HuH-7 (cell line): ENCODE measurements at places on chromosomes 7 and 10.

GRCh38 chr10:97914837-97915211 lies 65.2 kb downstream of the GOLGA7B start:
- DNase-seq = peak; percentile 79

DNA sequence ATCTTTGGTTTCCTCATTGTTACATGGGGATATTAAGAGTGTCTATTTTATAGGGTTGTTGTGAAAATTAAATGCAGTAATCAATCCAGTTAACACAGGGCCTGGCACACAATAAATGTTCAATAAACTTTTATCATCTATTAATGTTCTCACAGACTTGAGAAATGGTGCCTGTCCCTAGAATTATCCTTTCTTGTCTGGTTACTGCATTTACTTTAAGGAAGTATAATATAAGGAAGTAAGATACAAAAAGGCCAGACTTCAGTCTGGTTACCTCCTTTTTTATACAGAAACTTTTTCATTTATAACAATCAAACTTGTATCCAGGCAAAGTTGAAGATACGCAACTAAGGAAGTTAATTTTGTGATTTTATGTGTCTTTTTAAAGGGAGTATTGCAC lies 117.0 kb downstream of the LHFPL3 start:
- DNase-seq = no peak

GRCh38 chr7:96040250-96040772 lies 268.0 kb downstream of the DYNC1I1 start:
- DNase-seq = no peak

DNA sequence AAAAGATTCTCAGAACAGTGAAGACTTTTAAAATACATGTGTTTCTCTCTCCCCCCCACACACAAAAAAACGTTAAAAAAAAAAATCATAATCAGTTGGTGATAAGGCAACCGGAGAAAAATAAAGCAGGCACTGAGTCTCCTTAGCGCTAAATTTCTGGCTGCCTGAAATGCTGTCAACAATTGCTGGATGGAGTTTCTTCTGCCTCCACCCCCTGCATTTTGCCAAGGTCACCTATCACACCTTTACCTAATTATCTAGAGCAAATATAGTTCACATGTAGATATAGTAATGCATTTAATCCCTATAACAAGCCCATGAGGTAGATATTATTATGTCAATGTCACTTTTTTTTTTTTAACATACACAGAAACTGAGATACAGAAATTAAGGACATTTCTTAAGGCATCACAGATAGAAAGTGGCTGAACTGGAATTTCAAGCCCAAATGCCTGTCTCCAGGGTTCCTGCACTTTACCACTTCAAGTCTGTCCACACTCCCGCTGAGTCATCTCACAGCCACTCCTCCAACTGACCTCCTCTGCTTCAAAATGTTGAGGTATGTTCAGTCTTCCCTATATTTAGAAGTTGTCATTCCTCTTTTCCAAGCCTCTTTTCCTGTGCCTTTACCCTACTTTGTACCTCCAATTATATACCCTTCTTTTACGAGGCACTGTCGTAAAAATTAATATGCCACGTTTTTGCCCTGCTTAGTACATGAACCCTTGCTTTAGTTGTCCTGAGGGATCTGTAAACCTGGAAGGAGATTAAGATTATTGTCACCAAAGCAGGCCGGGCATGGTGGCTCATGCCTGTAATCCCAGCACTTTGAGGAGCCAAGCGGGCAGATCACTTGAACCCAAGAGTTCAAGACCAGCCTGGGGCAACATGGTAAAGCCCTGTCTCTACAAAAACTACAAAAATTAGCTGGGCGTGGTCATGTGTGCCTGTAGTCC lies 72.8 kb upstream of the MPP7 start:
- DNase-seq = no peak

- DNase-seq = no peak
Measured at GRCh38 chr7:93779115-93779514, 111.4 kb downstream of the TFPI2 start.

- no peak for DNase-seq
Measured at GRCh38 chr7:43591558-43592180, 8.8 kb downstream of the STK17A start.

DNA sequence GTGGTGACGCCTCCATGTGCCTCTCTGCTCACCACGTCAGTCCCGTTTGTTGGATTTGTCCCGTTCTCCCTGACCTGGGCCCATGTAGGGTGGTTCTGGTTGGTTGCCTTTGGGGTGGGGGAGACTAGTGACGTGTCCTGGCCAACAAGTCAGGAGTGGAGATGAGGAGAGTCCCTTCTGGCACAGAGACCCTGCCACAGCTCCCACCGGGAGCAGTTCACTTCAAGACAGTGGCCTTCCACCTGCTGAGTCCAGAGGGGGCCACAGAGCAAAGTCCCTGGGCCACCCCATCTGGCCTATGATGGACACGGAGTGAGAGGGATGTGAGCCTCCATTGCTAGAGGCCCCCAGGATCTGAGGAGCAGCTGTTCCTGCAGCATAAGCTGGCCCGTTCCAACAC lies 405.6 kb downstream of the TCERG1L start:
- no peak for DNase-seq

DNA sequence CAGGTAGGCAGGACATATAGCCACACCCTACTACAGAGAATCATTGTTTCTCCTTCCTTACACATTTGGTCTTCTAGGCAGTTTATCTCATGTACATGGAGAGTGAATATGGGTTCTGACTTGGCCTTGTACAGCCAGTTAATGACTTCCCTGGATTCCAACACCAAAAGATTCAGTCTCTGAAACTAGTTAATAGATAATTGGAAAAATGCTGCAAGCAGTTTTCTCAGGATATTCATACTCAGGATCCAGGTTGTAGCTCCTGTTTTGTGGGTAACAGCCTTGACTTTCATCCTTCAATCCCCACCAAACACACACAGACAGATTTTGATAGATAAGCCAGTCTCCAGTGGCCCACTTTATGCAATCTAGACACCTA lies 690.2 kb downstream of the NRG3 start:
- DNase-seq = no peak

DNA sequence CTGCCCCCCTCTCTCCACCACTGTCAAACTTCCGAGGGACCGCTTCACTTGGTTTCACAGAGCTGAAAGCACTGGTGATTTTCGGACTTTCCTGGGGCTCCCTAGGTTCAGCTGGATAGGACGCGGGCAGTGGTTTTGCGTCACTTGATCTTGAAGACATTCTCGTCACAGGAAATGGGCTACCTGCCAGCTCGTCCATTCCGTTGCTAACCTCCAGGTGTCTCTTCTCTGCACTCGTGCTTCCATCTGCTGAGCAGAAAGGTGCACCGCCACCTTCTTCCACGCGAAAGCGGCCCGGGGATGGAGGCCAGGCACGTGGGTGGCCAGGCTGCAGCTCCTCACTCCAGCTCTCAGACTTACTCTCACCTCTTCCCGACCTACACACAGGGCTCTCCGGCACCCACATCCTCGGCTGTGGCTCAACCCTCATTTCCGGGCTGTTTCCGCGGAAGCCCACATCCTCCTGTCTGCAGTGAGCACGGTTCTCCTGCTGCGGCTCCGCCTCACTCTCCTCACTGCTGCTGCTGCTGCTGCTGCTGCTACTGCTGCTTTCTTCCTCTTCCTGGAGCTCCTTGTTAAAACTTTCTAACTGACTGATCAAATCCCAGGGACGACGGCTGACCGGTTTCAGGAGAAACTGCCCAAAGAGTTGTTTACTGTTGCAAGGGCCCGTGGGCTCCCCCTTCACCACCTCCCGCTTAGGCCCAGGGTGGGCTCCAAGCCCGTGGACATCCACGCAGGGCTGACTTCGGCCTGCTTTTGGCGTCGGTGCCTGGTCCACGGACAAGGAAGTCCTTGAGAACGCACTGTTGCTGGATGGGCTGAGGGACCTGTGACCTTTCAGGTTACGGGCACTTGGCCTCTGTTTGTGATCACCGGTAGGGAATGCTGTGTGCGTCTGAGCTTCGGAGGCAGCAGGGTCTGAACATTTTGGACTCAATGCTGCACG lies 32.1 kb downstream of the JCAD start:
- DNase-seq = no peak

- DNase-seq = no peak
Measured at GRCh38 chr10:22341190-22341925, 3.9 kb upstream of the SPAG6 start.

GRCh38 chr10:7315906-7316305 lies 94.9 kb downstream of the SFMBT2 start:
- no peak for DNase-seq

DNA sequence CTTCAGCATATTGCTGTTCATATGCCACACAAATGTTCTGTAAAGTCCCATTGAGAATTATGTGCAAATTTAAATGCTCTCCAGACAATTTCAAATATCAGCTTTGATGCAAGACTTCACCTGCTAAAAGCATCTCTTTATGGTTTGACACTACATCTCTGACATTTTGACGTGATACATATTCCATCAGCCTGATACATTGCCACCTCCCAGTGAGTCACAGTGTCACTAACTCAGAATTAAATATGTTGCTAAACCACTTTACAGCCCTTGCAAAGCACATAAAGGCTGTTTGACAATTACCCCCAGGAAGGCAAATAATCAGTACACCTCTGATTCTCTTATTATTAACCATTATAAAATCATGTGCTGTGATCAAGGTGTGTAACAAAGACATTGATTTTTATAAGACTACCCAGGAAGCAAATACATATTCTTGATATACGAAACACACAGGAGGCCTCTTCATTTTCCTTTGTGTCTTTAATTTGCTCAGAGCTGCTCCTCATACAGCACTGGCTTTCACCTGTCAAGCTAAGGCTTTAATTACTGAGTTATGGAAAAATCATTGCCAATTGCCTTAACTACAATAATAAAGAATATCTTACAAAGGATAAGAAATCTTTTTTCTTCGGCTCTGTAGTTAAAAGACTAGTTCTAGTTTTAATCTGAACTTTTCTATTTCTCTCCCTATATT lies 547.5 kb upstream of the C7orf33 start:
- DNase-seq = no peak

- no peak for DNase-seq
Measured at GRCh38 chr10:102334101-102334500, 61.4 kb upstream of the NFKB2 start.

GRCh38 chr7:26198133-26198780 lies 2.3 kb downstream of the HNRNPA2B1 start:
- no peak for DNase-seq

- DNase-seq = no peak
Measured at GRCh38 chr10:48606530-48607355, 1.9 kb upstream of the ARHGAP22 start.

GRCh38 chr7:30247541-30248401 lies 36.6 kb upstream of the ZNRF2 start:
- no peak for DNase-seq
